ENCODE measurements at places on chromosomes 2 and 18.

DNA sequence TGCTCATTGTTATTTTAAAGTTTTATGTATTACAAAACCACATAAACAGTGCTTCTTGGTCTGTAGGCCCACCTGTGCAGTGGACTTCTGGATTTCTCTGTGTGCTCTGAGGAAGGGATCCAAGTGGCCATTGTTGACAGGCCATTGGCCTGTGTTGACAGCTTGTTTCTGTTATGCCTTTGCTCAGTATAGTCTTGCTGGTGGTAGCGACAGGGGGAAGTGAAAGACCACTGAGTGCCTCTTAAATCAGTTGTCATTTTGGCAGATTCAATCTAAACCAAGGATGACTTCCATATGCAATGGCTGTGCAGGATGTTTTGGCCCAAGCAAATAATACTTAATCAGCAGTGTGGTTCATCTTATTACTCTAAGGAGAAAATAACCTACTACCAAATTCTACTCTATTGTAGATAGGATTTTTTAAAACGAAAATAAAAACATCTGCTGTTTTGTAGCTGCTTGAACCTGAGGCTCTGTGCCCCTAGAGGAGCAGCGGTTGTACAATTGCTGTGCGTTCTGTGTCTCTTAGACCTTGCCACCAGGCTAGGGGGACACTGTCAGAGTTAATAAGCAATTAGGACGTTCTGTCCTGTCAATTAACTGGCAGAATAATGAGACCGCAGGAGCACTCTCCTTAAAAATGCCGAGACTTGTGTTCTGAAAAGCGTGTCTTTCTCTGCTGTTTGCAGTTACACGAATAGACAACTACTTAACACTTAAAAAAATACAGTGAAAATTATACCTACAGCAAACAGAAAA is 108.2 kb downstream of the RHBDD1 start:
- DNase-seq: no peak

DNA sequence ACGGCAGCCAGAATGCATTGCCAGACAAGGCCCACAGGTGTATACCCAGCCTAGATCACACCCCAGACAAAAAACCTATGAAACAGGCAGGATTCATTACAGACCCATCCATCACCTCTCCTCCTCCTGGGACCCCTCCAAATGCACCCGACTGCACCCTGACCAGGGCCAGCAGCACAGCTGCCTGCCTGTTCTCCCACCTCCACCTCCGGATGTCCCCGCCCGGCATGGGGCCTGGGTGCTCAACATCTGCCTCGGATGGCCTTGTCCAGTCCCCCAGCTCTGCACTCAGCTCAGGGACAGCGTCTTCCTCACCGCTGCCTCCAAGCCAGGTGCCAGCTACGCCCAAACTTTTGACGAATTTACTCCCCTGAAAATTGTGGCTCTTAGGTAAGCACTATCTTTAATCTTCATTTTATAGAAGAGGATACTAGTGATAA is 91.1 kb downstream of the TPO start:
- DNase-seq: no peak

GRCh38 chr2:63962186-63962585 is 57.0 kb downstream of the VPS54 start:
- DNase-seq: no peak

GRCh38 chr18:46636040-46636630 is 20.9 kb downstream of the LOXHD1 start:
- no peak for DNase-seq

DNA sequence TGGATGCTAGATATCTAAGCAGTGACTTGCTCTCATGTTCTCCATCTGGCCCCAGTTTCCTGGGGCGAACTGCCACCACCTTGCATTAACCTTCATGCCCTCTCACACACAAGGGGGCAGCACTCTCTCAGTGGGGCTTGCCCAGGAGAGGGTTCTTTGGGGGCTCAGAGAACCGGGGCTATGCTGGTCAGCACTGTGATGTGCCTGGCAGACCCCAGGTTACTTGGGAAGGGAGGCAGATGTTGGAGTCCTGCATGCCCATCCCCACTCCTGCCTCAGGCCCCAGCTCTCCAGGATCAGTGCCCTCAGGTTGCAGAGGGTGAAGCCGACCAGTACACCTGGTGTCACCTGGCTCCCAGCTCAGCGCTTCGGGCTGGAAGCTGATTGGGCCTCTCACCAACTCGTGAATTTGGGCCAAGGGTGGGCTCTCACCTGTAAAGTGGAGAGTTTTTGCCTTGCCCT is 396.2 kb upstream of the HS6ST1 start:
- DNase-seq: no peak

DNA sequence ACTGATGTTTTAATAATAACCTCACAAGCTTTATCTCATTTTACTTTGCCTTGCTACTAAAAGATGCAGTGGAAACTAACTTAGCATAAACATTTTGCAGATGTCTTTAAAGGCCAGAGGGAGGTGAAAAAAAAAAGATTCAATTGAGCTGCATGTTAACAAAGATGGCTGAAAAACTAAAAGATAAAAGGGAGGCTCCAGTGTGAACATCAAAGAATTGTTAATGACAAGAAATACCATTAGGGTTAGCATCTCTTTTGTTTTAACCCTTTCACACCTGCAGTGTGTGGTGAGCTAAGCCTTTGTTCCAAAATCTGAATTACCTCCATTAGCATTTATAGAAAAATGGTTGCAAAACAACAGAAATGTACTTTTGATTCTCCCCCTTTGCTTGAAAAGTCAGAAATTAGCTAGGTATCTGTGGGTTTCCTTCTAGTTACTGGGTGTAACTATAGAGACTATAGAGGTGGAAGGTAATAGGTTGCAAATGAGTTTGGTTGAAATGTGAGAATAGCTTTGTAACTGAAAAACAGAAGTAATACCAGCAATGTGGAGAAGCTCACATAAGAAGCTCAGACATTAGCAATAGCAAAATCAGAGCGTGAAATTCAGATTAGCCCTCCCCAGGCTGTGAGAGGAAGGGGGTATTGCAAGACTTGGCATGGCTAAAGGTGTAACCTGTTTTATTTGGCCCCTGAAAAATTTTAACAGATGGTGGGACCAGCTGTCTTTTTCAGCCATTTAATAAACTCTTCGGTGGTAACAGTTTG is 34.8 kb upstream of the SP5 start:
- no peak for DNase-seq

DNA sequence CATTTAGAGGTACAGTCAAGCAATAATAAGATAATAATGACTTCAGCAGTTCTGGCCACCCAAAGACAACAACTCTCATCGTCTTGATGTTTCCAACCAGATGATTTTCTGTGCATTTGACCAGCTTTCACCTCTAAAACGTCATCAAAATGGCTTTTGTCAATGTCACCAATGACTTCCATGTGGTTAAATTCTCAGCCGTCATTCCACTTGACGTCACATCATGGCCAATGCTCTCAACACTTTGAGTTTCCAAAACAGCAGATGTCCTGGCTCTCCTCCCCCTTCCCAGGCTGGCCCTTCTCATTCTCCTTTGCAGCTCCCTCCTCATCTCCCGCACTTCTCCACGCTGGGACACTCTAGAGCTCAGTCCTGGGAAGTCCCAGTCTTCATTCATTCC is 258.3 kb downstream of the BCL2 start:
- no peak for DNase-seq

DNA sequence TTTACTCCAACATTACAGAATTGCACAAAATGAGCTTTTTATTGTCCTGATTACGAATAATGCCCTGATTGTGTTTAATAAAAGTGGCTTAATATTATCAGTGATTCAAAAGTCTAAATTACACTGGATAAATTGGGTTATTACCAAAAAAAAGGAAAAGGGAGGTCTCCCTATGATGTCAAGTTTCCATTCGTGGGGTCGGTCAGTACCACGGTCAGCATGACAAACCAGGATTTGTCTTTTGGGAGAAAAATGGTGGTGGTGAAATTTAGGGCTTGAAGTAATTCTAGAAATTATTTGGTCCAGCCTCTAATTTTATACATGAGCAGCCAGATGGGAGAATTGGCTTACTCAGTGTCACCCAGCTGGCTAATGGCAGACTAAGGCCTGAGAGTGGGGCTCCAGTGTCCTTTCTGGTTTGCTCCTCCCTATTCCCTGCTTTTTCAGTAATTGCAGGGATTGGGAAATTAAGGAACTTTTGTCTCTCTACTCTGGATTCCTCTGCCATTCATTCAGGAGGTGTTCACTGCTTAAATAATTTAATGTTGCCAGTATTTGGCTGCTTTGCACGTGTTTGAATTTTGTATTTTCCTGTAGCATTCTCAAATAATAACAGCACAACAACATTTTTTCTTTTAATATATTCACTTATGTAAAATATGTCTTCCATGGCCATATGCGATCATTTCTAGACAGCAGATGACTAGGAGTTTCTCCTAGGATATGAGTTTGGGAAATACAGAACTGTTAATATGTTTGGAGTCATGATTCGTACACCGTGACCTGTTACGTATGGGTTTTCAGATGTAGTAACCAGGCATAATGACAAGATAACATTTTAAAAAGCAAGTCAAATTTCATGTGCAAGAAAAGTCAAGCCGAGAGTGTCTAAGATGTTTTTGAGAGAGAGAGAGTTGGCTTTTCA is 128.9 kb upstream of the NOSTRIN start:
- DNase-seq: no peak

DNA sequence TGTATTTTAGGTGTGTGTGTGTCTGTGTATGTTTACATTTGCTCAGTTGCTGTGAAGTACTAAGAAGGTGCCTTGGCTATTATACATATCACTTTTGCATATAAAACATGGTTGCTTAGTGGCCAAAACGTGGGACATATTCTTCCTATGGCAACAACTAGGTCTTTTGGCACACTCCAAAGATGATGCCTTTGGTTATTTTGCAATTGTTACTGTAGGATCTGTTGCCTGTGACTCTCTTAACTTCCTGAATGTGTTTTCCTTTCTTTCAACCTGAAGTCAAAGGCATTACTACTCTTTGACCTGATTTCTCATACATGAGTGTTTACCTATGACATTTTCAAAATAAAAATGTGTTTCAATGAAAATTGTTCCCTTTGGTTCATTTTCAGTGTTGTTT is 160.5 kb downstream of the UBE2E3 start:
- no peak for DNase-seq

GRCh38 chr18:44778788-44779187 is 98.1 kb downstream of the SETBP1 start:
- DNase-seq: no peak

GRCh38 chr2:233503481-233503880 is 63.1 kb downstream of the USP40 start:
- DNase-seq: no peak

DNA sequence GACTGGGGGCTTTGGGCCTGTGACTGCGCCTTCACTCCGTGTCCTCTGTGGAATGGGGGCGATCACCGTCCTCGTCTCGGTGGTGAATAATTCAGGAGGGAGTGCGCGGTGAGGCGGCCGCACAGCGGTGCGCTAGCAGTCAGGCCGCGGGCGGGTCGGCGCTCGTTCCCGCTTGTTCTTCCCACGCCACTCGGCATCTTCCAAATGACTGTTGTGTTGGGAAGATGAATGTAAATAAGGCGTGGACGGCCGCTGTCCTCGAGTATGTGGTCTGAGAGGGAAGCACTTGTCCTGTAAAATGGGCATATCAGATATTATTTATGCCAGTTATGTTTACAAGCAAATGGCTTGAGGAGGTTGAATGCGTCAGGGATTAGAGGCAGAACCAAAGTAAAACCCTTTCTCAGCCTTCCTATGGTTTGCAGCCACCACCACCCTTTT is 608 bp upstream of the VPS4B start:
- DNase-seq: no peak

DNA sequence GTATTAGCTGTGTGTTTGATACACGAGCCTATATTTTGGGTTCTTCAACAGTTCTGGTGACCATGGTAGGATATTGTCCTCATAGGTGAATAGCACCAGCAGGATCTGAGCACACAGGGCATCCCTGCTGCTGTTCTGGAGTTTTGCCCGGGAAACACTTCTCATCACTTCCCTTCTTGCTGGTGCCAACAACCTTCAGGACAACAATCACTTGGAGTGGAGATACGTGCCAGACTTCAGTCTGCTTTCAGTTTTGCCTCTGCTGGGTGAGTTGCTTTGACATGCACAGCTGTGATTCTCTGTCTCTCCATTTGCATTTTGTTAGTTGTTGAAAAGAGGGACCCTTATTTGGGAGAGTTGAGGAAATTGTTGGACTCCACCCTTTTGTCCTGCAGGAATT is 1347.2 kb upstream of the DDX18 start:
- DNase-seq: no peak

- DNase-seq: no peak
These were observed 29.4 kb downstream of the ITM2C start for GRCh38 chr2:230893841-230894781.
